Left forelimb (tissue), 1 donor: ENCODE measurements at places on chromosomes 16 and 17.

- no peak for DNase-seq
Observed at GRCh38 chr17:65867014-65867413, 305.6 kb upstream of the AXIN2 start.

GRCh38 chr17:80835816-80836657 lies 155.6 kb upstream of the CHMP6 start:
- no peak for DNase-seq

DNA sequence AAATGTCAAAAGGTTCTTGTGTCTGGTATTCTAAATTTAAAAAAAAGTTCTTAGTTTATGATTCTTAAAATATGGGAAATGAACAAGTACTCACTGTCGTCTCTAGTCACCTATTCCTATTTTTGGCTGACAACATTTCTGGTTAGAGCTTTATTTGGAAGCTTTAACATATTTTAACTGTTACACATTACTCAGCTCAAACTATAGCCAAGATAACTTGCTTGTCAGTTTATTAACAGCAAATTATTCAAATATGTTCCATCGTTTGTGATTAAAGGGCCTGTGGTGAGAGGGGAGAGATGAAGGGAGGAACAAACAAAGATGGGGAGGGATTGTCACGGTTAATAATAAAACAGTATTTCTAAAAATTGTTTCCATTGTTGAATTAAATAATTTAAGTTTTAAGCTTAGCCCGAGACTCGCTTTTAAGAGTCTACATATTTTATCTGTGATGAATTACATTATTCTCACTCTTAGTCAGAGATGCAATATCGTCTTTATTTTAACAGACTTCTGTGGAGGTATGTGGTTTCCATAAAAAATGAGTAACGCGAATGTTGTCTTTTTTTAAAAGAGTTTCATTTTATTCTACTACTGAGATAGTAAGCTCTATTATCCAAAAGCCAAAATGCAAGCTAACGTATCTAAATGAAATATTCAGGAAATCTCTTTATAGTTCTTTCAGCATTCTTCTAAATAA lies 321.9 kb upstream of the PMFBP1 start:
- no peak for DNase-seq

DNA sequence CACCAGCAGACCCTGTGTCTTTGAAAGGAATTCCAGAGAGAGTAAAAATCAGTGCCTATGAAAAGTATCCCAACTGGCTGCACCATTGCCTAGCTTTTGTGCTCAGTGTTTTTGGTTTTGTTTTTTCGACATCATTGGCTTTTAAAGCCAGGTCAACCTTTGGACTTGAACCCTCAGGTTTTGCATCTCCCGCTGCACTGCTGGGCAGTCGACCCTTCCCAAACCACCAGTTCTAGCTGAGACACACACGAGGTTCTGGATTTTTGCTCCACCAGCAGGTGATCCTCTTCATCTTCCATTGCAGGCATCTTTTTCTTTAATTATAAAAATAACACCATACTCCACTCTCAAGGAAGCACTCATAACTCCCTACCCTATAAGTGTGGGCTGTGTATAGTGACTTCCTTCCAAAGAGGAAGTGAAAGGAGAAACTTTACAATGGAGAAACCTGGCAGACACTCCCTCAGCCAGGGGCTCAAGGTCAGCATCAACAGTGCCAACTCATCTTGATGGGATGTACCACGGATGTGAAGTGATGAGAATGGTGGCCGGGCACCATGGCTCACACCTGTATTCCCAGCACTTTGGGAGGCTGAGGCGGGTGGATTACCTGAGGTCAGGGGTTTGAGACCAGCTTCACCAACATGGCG lies 57.8 kb downstream of the BMERB1 start:
- no peak for DNase-seq

DNA sequence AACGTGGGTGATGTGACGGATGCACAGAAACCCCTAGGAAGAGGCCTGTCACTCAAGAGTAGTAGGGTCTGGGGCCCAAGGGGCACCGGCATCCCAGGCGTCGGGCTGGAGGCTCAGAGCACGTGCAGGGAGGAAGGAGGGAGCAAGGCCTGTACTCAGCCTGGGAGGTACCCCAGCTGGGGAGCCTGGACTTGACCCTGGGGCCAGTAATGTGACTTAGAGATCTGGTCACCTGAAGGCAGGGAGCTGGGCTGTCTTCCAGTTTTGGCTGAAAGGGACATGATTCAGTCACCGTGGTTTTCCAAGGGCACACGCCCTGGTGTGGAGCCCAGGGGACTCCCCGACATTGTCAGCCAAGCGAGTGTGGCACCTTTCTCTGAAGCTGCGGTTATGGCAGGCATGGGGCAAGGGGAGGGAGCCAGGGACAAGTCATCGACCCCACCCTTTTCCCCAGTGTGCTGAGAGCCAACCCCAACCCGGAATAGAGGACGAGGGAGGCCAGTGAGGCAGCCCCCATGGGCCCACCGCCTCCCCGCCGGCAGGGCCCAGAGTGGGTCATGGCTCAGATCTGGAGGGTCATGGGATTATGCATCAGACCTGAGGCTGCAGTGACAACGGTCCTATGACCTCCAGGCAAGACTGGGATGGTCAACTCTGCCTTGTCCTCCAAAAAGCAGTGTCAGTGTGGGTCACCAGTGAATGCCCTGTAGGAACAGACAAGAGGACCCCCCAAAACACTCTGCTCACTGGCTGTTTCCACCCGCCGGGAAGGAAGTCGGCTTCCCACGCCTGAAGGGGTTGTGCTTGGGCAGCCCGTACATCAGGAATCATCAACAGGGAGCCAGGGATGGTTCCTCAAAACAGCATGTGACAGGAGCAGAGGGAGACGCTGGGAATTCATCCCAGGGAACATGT lies 41.9 kb downstream of the MEAK7 start:
- DNase-seq: peak; percentile 42

- no peak for DNase-seq
Observed at GRCh38 chr17:65436871-65437270, 124.6 kb downstream of the AXIN2 start.

- no peak for DNase-seq
Observed at GRCh38 chr16:56534847-56535383, 15.1 kb upstream of the BBS2 start.
